Left lobe of liver (tissue), 2 donors: ENCODE measurements at places on chromosomes 13 and 19. TPM values are rescaled to one million over a fixed set of nuclear protein-coding genes. Genes with fewer than 3 reads are reported as not detected.

TUBA3C gene
- not detected for total RNA-seq

CPAMD8 gene
- 1.3 TPM for total RNA-seq

POU2F2 gene
- total RNA-seq, result 0.83 TPM

ITGBL1 gene
- total RNA-seq, result 0.81 TPM

TINCR gene
- total RNA-seq, result not detected

ZIC5 gene
- total RNA-seq, result not detected

CYP2A7 gene
- 485 TPM for total RNA-seq

CLC gene
- not detected for total RNA-seq

FARP1 gene
- 78.8 TPM for total RNA-seq

CRX gene
- total RNA-seq, result not detected

GJA3 gene
- 0.03 TPM for total RNA-seq

C2CD4C gene
- total RNA-seq, result 0.33 TPM

SERP2 gene
- 1.5 TPM for total RNA-seq

MBD3L3 gene
- not detected for total RNA-seq

ZNF506 gene
- total RNA-seq, result 2.9 TPM

GSX1 gene
- total RNA-seq, result not detected

CRTC1 gene
- total RNA-seq, result 6.2 TPM

TMTC4 gene
- 17.2 TPM for total RNA-seq

ZNF177 gene
- total RNA-seq, result 0.68 TPM

TNNI3 gene
- total RNA-seq, result not detected

ELAVL1 gene
- 28.6 TPM for total RNA-seq

CEACAM19 gene
- 5.6 TPM for total RNA-seq
